CD4-positive, alpha-beta memory T cell (primary cell): ENCODE measurements at places on chromosomes 13 and 19.

- no peaks in the 10 kb centered on the region for H3K27me3 ChIP-seq
- H3K4me3 ChIP-seq, result no peak overlapping the region
- H3K36me3 ChIP-seq, result no peaks in the 10 kb centered on the region
- no peak overlapping the region for H3K27ac ChIP-seq
- no peaks in the 10 kb centered on the region for H3K4me1 ChIP-seq
Measured at GRCh38 chr13:87080100-87080779, 590.9 kb upstream of the SLITRK5 start.

DNA sequence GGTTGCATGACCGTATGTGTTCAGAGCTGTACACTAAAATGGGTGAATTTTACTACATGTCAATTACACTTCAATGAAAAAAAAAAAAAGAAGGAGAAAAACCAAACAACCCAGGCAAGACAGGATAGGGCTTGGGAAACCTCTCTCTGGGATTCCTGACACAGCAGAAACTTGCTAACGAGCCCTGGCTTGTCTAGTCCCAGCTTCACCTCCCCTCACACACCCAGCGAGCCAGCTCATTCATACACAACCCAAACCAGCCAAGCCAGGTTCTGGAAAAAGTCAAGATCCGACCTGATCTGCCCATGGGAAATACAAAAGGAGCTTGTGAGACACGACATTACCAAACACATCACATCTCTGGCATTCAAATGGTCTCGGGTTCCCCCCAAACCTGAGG, 3.7 kb upstream of the TECR start:
- no peak overlapping the region for H3K4me3 ChIP-seq
- no peak for DNase-seq
- peaks cover 60% of the 10 kb centered on the region for H3K4me1 ChIP-seq
- H3K27me3 ChIP-seq, result no peaks in the 10 kb centered on the region
- no peak overlapping the region for H3K27ac ChIP-seq
- H3K36me3 ChIP-seq, result no peaks in the 10 kb centered on the region

DNA sequence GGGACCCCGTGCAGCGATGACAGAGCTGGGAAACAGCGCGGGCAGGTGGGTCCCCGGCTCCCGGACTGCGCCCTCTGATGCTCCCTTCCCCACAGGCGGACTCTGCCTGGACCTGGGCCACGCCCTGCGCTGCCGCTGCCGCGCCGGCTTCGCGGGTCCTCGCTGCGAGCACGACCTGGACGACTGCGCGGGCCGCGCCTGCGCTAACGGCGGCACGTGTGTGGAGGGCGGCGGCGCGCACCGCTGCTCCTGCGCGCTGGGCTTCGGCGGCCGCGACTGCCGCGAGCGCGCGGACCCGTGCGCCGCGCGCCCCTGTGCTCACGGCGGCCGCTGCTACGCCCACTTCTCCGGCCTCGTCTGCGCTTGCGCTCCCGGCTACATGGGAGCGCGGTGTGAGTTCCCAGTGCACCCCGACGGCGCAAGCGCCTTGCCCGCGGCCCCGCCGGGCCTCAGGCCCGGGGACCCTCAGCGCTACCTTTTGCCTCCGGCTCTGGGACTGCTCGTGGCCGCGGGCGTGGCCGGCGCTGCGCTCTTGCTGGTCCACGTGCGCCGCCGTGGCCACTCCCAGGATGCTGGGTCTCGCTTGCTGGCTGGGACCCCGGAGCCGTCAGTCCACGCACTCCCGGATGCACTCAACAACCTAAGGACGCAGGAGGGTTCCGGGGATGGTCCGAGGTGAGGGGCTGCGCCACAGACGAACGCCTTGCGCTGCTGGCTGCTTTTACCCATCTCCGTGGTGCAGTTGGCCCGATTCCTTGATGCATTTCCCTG, 7.8 kb upstream of the SELENOV start:
- H3K4me1 ChIP-seq, result peaks cover 19% of the 10 kb centered on the region
- H3K27me3 ChIP-seq, result peaks cover 11% of the 10 kb centered on the region
- H3K27ac ChIP-seq, result no peak overlapping the region
- H3K4me3 ChIP-seq, result no peak overlapping the region
- peak; percentile 47 for DNase-seq

DNA sequence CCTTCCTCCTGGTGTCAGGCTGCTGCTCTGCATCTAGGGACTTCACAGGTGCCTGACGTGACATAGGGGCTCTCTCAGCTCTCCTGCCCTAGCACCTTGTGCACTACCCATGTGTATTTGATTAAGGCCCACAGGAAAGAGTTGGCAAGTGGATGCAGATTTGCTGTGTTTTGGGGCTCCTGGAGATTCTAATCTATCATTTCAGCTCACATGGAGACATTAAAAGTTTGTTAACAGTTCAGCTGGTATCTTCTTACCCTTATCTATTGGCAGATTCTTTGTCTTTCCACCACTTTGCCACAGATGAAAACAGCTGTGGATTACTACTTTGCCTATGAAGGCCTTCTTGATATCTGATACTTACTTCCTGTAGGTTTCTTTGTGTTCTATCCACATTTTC, 41.9 kb downstream of the WASF3 start:
- no peak for DNase-seq
- no peak overlapping the region for H3K27ac ChIP-seq
- H3K36me3 ChIP-seq, result no peaks in the 10 kb centered on the region
- no peaks in the 10 kb centered on the region for H3K4me1 ChIP-seq
- H3K4me3 ChIP-seq, result no peak overlapping the region

GRCh38 chr13:48775804-48776203, 122.1 kb downstream of the CYSLTR2 start:
- DNase-seq, result no peak
- no peak overlapping the region for H3K27ac ChIP-seq
- no peaks in the 10 kb centered on the region for H3K4me1 ChIP-seq
- H3K36me3 ChIP-seq, result no peaks in the 10 kb centered on the region

DNA sequence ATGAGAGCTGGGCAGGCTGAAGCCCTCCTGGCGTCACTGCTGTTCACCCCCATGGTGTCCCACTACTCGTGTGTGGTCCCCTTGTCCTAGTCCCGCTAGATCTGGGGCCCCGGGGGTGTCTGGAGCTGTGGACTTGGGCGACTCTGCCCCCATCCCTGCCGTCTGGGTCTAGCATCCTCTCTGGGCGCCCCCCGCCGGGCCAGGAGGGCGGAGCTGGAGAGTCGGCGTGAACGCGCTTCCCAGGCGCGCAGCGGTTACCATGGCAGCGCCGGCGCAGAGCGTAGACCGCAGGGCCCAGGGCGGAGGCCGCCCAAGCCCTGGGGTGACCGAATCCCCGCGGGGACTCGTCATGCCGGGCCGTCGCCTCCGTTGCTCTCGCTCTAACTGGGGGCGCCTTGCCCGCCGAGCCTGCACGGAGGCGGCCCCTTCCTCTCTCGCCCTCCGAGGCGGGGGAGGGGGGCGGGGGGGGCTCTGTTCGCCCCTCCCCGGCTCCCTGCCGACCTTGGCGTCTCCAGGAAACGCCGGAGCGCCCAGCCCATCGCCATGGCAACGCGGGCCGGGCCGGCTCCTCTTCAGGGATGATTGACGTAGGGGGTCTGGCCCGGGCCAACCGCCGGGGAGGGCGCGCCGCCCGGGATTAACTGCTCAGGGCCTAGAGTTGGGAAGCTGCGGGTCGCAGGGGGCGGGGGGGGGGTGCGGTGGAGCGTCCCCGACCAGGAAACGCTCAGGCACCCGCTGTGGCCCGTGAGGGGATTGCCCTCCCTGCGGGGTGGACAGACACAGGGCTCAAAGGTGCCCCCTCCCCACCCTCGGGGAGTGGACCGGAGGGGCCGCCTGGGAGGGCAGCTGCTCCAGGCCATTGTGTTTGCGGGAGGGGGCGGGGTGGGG, 8.9 kb downstream of the ISYNA1 start:
- DNase-seq, result peak; percentile 92
- no peaks in the 10 kb centered on the region for H3K27me3 ChIP-seq
- H3K36me3 ChIP-seq, result no peaks in the 10 kb centered on the region
- H3K4me3 ChIP-seq, result no peak overlapping the region
- H3K27ac ChIP-seq, result peak overlapping the region; percentile 87

- H3K4me3 ChIP-seq, result no peak overlapping the region
- no peak overlapping the region for H3K27ac ChIP-seq
- H3K27me3 ChIP-seq, result no peaks in the 10 kb centered on the region
- H3K36me3 ChIP-seq, result no peaks in the 10 kb centered on the region
- DNase-seq, result no peak
- no peaks in the 10 kb centered on the region for H3K4me1 ChIP-seq
Measured at GRCh38 chr13:22812793-22813192, 368.0 kb upstream of the SGCG start.
